ENCODE measurements at places on chromosomes 4 and X.

DNA sequence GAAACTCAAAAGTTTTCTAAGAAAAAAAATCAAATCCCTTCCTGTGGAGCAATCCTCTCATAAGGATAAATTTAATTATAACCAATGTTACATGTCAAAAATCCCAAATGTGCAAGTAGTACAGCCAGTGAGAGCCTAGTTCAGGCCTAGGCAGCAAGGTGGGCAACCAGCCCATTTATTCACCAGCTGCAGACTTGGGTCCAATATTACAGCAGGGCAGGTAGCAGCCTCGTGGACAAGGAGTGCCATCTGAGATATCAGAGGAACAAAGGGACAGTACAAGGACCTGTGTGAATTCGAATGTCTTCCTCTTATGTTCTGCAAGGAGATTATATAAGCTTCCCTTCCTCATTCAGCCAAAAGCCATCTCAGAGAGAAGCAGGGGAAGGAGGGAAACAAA is 6.6 kb downstream of the HELQ start:
- DNase-seq = no peak

- peak; percentile 21 for DNase-seq
These were observed 1.1 kb downstream of the CFAP299 start for GRCh38 chr4:80336582-80336981.

GRCh38 chr4:105066401-105066800 is 80.3 kb upstream of the TET2 start:
- DNase-seq = no peak

GRCh38 chr4:54861201-54861600 is 203.4 kb downstream of the KIT start:
- no peak for DNase-seq

- no peak for DNase-seq
These were observed 40.1 kb upstream of the KLHL34 start for GRCh38 chrX:21698272-21698671.
